Astrocyte of the cerebellum (primary cell): ENCODE measurements at places on chromosomes 1 and 21.

GRCh38 chr1:78833491-78833890 lies 173.0 kb downstream of the ADGRL4 start:
- peak; percentile 57 for DNase-seq

- DNase-seq, result no peak
Measured at GRCh38 chr1:20353836-20354235, 63.2 kb downstream of the VWA5B1 start.

DNA sequence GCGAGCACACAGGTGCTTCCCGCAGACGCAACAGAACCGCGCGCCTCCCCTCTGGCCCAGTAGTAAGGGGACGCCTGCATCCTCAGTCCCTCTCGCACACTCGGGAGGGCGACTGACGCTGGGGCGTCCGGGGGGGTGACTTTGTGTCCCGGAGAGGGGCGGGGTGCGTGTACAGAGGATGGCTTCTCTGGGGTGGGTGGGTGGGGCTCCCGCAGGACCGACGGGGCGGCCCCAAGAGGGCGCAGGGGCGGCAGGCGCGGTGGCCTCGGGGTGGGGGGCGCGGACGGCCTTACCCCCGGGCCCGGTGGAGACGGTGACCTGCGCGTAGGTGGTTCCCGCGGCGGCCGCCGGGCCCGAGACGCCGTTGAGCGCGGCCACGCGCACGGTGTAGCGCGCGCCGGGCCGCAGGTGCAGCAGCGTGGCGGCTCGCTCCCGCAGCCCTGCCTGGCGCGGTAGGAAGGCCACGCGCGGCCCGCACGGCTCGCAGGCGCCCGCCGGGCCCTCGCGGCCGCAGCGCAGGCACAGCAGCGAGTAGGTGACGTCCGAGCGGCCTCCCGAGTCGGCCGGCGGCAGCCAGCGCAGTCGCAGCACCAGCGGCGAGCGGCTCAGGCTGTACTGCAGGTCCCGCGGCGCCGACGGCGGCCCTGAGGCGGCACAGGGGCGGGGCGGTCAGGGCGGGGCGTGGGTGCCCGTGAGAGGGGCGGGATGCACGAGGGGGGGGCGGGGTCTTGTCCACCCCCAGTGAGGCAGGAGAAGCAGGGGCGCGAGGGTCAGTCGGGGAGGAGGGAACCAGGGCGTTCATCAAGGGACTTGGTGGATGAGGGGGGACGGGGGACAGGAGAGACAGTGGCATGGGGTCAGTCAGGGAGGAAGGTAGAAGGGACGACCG lies 12.1 kb downstream of the EPHA10 start:
- DNase-seq, result no peak

DNA sequence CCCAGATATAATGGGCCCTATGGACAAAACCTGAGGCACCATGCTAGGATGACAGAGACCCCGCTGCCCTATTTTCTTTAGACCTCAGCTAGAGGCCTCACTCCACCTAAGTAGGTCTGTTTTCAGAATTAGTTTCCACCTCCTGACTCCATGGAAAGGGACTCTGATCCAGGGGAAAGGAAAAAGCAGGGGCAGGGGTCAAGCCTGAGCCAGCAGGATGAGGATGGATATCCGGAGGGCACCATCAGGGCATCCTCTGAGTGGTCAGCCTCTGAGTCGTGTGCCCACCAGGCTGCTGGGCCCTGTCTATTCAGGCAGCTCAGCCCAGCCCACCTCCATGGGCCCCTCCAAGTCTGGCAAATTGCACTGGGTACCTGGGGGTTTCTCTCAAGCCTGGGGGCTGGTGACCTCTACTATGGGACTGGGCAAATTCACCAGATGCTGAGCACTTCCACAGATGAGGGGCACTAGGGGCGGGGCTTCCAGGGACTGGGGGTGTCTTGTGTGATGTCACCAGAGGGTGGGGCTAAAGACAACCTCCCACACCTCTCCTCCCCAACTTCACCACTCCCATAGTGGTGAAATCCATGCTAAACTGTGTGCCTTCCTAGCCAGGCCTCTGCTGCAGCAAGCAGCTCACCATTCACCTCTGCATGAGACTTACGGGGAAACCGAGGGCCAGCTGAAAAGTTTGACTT lies 5.5 kb downstream of the PAQR7 start:
- no peak for DNase-seq

GRCh38 chr21:40689217-40689616 lies 157.7 kb downstream of the DSCAM start:
- DNase-seq, result no peak

DNA sequence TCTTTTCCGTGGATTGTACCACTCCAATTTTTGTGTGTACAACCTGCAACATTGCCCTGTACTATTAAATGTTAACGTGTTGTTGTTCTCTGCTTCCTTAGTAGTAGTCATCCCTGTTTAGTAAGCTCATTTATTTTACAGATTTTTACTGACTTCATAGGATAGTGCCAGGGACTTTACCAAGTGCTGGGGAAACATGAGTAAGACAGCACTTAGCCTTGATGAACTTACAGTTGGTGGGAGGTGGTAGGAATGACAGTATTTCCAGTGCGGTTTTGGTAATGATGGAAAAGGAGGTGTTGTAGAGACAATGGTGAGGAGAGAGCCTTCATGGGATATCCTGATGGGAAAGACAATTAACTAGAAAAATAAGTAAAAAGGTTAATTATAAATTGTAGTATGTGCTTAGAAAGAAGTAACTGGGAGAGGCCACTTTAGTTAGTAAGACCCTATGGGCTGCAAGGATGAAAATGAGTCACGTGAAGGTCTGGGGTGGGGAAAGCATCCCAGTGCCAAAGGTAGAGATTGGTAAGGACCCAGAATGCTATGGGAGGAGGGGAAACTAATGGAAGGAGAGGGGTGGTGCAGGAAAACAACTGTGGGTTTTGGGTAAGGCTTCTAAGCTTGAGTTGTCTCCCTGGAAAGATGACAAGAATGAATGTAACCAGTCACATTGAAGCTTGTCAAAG lies 1.7 kb downstream of the RLF start:
- DNase-seq, result no peak

DNA sequence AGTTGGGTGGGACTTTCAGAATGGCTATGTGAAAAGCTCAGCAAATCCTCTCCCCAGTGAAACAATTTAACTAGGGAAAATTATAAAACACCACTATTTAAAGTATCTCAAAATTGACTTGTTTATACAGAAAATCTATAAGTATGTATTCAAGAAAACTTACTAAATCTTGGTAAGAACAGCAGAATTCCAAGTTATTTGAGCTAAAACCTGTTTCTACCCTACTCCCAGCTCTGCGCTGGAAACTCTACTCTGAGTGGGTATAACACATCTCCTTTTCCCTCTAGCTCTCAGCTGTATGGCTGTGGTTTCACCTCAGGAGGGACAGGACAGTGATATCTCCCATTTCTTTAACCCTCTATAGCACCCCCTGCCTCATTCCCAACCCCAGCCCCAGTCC lies 295.2 kb upstream of the POGK start:
- DNase-seq, result no peak

GRCh38 chr1:62250126-62250726 lies 55.6 kb downstream of the L1TD1 start:
- DNase-seq, result no peak

- no peak for DNase-seq
Measured at GRCh38 chr1:25063591-25064416, 133.7 kb upstream of the RUNX3 start.

- no peak for DNase-seq
Measured at GRCh38 chr1:203629507-203630082, 3.0 kb downstream of the ATP2B4 start.

GRCh38 chr1:190478149-190479049 lies 735 bp upstream of the BRINP3 start:
- no peak for DNase-seq

DNA sequence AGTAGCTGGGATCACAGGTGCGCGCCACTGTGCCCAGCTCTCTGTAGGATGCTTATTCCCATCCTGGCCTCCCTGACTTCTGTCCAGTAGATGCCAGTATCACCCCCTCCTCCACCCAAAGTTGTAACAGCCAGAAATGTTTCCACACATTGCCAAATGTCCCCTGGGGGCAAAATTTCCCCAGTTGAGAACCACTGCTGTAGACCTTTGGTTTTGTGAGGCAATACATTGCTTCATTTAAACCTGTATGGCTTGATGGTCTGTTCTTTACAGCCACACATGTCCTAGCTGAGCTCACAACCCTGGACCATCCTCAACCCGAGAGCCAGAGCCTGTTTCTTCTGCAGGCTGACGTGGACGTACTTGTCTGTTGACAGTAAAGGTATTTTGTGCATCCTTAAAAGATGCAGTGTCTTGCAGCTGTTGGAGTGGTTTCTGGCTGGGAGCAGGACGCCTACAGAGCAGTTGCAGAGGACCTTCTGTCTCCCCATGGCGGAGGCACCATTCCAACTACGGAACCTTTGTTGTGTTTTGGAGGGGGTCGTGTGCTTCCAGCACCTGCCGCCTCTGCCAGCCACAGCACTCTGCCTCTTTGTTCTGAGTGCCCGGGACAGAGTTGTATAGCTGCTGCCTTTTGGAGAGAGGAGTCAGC lies 26.6 kb downstream of the DOP1B start:
- DNase-seq, result no peak

GRCh38 chr1:2936559-2937515 lies 84.4 kb upstream of the ACTRT2 start:
- no peak for DNase-seq

DNA sequence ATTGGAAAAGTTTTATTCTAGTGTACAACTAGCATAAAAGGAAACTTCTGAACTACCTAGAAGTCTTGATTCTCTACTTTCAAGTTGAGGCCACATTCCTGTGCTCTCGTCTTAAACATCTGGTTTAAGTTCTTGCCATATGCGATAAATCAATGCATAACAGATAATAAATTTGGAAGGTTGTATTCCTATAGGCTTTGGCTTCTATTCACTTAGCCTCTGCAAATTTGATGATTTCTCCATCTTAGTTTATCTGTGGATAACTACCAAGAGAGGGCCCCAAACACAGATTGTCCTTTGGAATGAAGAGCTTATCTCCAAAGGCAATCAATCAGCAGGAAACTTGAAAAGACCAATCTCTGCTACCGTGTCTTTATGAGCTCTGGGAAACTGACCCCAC lies 11.7 kb upstream of the RNF2 start:
- no peak for DNase-seq

DNA sequence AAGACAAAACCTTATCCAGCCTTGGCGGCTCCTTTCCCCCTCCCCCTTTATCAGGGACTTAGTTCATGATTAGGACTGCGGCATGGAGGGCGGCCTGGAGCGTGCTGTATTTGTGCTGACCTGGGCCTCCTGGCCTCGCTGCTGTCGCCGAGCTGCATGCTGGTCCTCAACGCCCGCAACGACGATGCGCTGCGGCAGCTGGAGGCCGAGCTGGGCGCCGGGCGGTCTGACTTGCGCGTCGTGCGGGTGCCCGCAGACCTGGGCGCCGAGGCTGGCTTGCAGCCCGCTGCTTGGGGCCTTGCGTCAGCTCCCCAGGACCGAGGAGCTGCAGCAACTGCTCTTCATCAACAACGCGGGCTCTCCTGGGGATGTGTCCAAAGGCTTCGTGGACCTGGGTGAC lies 70.9 kb downstream of the TM2D1 start:
- DNase-seq, result no peak

- DNase-seq, result no peak
Measured at GRCh38 chr1:229863651-229864545, 203.1 kb upstream of the GALNT2 start.

- DNase-seq, result no peak
Measured at GRCh38 chr1:179208681-179209477, 20.6 kb downstream of the ABL2 start.

DNA sequence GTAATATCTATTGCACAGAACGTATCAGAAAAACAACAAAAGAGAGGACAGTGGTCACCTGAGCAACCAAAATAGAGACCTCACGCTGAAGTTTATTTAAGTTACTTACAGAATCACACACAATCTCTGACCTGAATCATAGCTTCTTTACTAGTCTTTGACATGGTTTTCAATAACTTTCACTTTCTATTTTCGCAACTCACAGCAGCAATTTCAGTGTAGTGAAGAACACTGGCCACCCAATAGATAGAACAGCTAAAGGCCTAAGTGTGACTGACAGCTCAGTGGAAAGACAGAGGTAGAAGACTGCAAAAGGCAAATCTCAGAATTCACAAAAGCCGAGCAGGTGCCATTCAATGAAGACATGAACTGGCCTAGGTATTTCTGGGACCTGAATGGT lies 435.6 kb upstream of the CHRM3 start:
- no peak for DNase-seq

DNA sequence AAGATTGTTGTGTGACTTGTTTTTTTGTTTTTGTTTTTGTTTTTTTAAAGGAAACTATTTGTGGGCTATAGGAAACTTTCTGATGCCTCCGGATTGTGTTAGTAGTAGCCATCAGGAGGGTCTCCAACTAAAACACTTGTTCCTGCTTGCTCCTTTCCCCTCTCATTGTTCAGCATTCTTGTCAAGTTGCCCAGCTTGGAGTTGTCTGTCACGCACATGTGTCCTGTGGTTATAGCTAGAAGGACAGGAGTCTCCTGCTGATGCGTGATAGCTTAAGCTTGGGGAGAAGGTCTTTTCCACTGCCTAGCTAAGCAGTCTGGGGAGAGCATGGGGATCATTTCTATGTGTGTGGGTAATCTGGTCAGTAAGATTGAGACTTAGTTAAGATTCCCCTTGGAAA lies 3.2 kb upstream of the LYPLA2 start:
- no peak for DNase-seq

- DNase-seq, result no peak
Measured at GRCh38 chr1:10507111-10507879, 32.5 kb downstream of the PEX14 start.

GRCh38 chr1:87167848-87168525 lies 160.7 kb upstream of the LMO4 start:
- DNase-seq, result no peak

DNA sequence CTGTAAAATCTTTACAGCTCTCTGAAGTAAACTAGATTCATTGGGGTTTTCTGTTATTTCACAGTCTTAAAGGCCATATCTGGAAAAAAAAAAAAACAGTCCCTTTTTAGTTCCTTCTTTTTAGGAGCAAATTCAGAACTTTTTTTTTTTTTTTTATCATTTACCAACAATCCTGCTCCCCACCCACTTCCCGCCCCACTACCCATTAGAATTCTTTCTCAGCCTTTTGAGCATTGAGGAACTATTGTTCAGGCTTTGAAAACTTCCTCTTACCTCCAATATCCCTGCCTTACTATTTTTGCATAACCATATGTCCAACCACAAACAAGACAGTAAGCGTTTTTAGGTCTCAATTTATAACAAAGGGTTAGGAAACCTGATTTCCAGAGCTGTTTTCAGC lies 330.1 kb downstream of the PLPP3 start:
- DNase-seq, result no peak

DNA sequence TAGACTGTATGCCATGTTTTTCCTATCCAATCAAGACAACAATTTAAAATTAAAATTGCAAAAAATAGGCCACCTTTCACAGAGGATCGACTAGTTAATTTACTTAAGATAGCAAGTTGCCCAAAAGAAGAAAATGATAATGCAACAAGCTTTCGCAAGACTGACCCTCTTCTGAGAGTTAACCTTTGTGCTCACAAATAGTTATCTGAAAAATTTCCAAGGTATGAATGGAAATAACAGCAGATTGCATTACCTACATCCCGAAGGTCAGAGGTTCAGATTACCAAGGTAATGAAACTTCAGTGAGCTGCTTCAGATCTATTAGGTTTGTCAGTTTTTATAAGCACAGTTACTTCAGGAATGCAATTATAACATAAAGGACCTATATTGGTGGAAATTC lies 298.0 kb downstream of the KCTD3 start:
- DNase-seq, result no peak

- DNase-seq, result no peak
Measured at GRCh38 chr1:93598861-93599439, 82.7 kb downstream of the BCAR3 start.
